ENCODE measurements at places on chromosomes 6 and 20. TPM values are rescaled to one million over a fixed set of nuclear protein-coding genes. Genes with fewer than 3 reads are reported as not detected.

- DNase-seq = no peak
Measured at GRCh38 chr20:43404878-43405277, 52.8 kb upstream of the SRSF6 start.

The CDSN gene
- total RNA-seq = 0.06 TPM

DNA sequence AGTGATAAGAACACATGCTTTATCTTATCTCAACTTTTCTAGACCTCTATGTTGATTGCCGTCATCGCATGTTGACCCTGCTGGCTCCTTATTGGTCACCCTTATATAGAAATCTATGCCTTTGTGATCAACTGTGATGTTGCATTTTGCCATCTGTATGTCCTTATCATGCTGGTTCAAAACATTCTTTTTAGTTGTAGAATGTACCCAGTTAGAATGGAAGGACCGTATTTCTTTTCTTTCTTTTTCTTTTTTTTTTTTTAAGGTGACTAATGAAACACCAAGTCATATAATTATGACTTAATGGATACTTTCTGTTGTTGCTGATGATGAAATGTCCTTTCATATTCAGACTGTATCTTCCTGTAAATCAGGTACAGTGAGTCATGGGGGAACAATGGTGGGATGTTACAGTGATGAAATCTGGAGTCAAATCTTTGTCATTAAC, 145.9 kb upstream of the CITED2 start:
- no peak for DNase-seq

GRCh38 chr6:22364306-22364705, 67.5 kb upstream of the PRL start:
- no peak for DNase-seq

The GSTA3 gene
- 5.8 TPM for total RNA-seq

Data from lung (tissue), 17 donors.